ENCODE measurements at places on chromosomes 5 and 9. TPM values are rescaled to one million over a fixed set of nuclear protein-coding genes. Genes with fewer than 3 reads are reported as not detected.

Gene CCDC192
- not detected for total RNA-seq

Gene CCNJL
- 0.23 TPM for total RNA-seq

Gene COL23A1
- total RNA-seq: 0.18 TPM

Gene NXNL2
- total RNA-seq: not detected

Gene UGT3A1
- not detected for total RNA-seq

GRCh38 chr9:10704720-10705119 lies 91.9 kb upstream of the PTPRD start:
- no peak for DNase-seq

DNA sequence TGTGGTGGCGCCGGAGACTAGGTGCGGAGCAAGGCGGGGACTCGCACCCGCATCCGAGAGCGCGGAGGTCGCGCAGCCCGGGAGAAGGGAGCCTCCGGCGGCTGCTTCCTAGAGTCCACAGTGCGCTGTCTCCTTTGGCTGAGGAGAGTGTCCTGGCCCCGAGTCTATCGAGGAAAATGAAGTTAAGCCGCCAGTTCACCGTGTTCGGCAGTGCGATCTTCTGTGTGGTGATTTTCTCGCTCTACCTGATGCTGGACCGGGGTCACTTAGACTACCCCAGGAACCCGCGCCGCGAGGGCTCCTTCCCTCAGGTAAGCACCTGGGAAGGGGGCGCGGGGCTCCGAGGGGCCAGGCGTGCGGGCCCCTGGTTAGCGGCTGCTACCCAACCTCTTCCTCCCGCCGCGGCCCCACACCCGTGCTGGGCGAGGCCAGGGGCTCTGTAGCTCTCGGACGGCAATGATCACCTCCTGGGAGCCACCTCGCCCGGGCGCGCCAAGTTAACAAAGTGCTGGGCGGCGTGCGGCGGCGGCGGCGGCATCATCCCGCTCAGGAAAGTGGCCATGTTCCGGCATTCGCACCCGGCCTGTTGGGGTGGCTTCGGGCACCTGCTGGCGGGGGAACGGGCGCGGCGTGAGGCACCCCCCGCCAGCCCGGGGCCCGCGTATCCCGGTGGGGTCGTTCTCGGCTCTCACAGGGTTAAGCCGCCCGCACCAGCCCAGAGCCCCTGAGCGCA lies 681 bp downstream of the MAN2A1 start:
- peak; percentile 62 for DNase-seq

GRCh38 chr5:180129291-180130190 lies 58.0 kb upstream of the RNF130 start:
- peak; percentile 31 for DNase-seq

DNA sequence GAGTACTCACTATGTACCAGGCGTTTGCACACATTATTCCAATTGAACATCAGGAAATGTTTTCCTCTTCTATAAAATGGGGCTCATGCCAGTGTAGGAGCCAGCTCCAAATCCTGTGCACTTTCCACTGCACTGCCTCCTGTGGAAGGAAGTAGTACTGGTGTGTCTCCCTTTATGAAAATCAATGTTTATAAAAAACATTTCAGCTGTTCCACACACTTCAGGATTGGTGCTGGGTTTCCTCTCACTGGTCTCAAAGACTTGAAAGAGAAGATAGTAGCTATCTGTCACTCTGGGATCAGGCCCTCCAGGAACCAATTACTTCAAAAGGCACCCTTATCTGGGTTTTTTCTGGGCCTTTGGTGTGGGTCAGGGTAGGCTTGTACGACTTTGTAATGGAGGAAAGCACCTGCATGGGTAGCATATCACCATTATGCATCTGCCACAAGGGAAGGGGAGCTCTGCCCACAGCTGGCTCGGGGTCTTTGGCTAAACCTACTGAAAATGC lies 32.5 kb downstream of the RAB14 start:
- no peak for DNase-seq

DNA sequence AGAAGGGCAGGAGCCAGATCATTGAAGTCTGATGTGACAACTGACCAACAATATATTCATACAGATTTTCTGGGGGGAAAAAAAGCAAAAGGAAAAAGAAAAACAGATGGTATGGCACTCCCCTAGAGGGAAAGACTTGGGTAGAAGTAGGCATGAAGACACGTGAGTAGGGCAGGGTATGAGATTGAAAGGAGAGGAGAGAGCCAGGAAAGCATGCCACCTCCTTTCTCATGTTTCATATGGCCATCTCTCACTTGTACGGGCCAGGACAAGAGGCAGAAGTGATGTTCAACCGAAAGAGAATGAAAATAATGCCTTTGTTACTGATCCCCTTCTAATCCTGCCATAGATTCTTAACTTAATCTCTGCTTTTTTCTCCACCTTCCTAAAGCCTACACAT lies 139.0 kb upstream of the ACTBL2 start:
- DNase-seq: no peak

GRCh38 chr5:165630261-165630778 lies 2124.9 kb downstream of the MAT2B start:
- peak; percentile 39 for DNase-seq

DNA sequence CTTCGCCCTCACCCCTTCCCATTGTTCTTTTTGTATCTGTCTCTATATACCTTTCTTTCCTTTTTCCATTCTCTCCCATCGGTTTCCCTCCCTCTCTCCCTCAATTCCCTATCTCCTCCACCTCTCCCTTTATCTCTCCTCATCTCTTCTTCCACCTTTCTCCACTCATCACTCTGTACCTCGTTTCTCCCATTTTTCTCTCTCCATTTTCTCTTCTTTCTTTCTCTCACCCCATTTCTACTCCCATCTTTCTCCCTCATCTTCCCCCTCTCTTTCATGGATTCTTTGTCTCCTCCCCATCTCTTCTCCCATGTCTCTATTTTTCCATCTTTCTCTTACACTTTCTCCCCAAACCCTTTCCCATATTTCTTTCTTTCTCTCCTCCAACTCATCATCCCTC lies 385.9 kb upstream of the CLINT1 start:
- no peak for DNase-seq

- DNase-seq: no peak
Observed at GRCh38 chr5:68033029-68033428, 182.5 kb upstream of the PIK3R1 start.

- no peak for DNase-seq
Observed at GRCh38 chr5:17991775-17992174, 357.5 kb downstream of the TAF11L14 start.

GRCh38 chr5:138402640-138403039 lies 36.2 kb upstream of the REEP2 start:
- DNase-seq: no peak

GRCh38 chr9:128634111-128634510 lies 22.5 kb downstream of the DYNC2I2 start:
- no peak for DNase-seq

- DNase-seq: no peak
Observed at GRCh38 chr5:145244788-145245187, 590.4 kb downstream of the PRELID2 start.

DNA sequence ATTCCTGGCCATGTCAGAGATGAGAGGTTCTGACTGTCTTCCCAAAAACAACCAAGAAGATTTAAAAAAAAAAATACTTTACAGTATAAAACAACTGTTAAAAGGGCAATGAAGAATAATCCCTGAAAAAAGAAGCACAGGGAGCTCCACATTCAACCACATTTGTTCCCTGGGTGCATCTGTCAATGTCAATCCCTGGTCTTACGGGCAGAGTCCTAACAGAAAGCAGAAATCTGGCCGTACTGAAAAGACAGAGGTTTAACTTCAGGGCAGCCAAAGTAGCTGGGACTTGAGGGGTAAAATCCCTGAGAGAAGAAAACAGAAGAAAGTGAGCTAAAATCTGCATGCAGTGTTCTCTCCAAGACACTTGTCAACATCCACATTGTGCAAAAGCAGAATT lies 76.6 kb downstream of the RICTOR start:
- DNase-seq: no peak

DNA sequence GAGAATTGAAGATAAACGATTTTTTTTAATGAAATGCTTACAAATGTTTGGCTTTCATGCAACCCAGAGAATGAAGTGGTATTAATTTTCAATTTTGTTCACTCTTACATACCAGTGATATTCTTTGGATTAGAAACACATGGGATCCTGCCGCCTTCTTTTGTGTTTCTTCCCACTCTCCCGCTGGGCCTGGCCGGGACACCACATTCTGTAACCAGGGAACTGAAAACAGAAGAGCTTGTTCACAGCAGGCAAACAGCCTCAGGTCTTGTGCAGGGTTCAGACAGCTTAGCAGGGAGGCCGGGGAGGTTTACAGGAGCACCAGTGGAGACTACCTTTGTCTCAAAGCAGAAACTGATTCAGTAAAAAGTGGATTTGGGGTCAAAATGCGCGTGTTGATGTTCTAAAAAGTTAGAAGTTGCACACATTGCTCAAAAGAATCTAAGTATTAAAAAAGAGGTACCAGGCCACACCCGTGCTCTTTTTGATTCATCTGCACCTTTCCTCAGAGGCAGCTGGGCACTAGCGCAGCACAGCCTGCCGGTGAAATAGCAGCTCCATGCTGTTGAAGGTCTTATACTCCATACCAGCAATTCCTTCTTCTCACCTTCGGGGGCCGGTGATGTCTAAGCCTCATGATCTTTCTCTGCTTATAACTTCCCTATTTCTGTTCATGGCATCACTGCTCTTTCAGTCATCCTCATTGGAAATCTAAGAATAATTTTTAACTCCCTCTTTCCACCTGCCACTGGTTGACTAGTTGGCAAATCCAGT lies 67.1 kb downstream of the GRAMD2B start:
- DNase-seq: no peak

DNA sequence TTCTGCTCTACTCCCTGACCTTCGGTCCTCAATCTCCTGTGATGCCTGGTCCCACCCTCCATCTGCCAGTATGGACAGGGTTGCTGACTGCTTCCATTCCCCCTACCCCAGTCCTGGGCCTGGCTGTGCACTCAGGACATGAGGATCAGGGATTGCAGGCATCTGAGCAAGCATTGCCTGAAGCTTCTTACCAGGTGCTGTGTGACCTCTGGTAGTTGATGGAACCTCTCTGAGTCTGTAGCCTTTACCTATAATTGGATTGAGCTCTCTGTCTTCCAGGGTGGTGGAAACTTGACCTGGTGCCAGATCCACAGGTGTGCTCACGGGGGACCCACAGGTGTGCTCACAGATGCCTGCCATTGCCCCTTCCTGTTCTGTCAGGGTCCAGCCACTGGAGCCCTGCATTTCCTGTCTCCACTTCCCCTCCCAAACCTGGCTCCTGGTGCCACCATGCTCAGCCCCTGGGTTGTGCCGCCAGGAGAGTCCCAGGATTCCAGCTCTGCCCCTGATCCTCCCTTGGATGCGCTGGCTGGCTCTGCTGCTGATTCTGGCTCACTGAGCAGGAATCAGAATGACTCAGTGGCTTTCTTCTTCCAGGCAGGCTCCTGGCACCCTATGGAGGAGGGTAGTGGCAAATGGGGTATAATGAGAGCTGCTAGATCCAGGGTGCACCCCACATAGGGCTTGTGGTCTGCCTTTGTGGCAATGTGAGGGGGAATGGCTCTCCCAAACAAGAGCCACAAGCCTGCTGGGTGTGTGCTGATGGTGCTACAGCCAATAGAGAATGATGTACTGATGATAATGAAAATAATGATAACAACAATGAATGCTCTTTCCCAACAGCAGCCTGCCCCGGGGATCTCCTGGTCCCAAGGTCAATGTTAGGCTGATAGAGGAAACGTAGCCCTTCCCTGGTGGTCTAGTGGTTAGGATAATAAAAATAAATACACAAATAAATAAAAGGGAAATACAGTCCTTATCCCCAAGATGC lies 35.2 kb upstream of the PSD2 start:
- DNase-seq: no peak

- no peak for DNase-seq
Observed at GRCh38 chr9:88927510-88927909, 63.8 kb upstream of the S1PR3 start.

DNA sequence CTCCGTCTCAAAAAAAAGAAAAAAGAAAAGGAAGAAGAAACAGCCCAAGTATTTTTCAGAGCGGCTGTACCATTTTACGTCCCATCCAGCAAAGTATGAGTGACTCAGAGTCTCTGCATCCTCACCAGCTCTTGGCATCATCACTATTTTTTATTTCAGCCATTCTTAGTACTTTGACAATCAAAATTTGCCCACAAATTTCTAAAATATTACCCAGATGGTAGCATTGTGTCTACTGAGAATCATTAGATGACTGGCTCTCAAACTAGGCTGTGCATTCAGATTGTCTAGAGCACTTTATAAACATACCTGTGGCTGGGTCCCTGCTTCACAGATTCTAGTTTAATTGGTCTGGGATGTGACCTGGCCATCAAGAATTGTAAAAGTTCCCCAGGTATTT lies 21.6 kb upstream of the MELK start:
- no peak for DNase-seq
